ENCODE measurements at places on chromosomes 3 and 15.

- no peak for DNase-seq
Observed at GRCh38 chr3:123582315-123582714, 2.5 kb downstream of the HACD2 start.

GRCh38 chr3:174232658-174233429 lies 626.3 kb upstream of the NAALADL2 start:
- no peak for DNase-seq

DNA sequence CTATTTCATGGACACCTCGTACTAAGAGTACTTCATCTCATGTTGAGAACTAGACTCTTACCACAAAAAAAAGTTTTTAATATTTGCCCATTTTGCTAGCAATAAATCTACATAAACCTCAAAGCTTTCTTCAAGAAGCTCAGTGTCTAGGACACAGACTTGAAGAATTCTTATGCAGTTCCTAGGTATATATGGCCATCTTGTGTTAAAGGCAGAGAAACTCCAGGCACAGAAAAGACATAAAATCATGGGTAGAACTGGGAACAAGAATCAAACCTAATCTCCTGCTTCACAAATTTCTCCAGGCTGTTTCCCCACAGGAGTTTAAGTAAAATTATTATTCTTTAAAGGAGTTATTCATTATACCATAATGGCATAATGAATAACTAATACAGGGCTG lies 4.4 kb downstream of the MBD4 start:
- no peak for DNase-seq

- DNase-seq, result no peak
Observed at GRCh38 chr3:73683706-73684105, 59.0 kb upstream of the PDZRN3 start.

DNA sequence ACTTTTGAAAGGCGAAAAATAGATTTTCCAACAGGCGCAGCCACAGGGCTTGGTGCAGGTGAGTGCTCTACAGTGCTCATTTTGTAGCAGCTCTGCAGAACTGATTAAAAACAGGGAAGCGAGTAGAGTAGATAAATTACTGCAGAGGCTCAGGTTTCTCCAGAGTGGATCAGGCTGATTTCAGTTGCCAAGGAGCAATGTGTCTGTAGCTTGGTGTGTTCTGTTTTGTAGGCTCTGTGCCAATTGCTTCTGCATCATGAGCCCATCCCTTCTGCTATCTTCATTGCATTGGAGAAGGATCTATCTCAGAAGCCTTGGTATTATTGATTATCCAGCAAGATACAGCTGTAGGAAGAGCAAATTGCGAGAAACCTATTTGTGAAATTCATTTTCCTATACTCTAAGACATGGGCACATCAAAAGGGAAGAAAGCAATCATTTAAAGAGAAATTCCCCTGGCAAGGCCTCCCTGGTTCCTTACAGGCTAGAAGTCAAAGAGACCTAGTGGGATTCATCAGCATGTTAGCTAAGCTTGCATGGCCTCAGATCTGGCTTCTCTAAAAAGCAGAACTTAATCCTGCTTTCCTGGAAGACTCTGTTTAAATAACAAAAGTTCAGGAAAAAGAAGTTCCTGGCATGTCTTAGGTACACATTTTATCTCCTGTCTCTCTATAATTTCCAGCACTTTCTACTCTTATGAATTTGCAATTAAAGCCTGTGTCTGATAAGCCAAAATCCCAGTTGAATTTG lies 432.4 kb upstream of the ATP10A start:
- no peak for DNase-seq

- DNase-seq, result no peak
Observed at GRCh38 chr3:127822682-127823425, 539 bp upstream of the MGLL start.

DNA sequence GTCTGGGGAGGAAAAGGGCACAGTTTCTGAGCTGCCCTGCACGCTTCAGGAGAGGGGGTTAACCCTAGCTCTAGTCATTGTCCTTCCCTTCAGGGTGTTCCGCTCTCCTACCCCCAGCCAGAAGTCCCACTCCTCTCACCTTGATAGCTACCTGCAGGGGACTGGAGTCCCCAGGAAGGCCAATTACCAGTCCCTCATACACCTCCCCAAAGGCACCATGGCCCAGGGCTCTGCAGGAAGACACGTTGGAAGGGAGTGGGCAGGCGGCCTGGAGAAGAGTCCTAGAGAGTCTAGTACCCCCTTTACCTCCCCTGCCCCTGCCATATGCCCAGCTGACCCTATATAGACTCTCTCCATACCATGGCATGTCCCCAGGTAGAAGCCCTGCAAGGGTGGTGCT lies 7.9 kb downstream of the LTK start:
- no peak for DNase-seq

DNA sequence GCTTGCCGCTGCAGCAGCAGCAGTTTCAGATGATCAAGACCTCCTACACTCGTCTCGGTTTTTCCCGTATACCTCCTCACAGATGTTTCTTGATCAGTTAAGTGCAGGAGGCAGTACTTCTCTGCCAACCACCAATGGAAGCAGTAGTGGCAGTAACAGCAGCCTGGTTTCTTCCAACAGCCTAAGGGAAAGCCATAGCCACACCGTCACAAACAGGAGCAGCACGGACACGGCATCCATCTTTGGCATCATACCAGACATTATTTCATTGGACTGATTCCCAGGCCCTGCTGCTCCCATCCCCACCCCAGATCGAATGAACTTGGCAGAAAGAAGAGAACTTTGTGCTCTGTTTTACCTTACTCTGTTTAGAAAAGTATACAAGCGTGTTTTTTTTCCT lies 17.6 kb downstream of the CALML4 start:
- no peak for DNase-seq

GRCh38 chr3:51075221-51075775 lies 309.8 kb upstream of the MANF start:
- DNase-seq, result no peak

- DNase-seq, result no peak
Observed at GRCh38 chr3:84125201-84125721, 833.5 kb upstream of the CADM2 start.

DNA sequence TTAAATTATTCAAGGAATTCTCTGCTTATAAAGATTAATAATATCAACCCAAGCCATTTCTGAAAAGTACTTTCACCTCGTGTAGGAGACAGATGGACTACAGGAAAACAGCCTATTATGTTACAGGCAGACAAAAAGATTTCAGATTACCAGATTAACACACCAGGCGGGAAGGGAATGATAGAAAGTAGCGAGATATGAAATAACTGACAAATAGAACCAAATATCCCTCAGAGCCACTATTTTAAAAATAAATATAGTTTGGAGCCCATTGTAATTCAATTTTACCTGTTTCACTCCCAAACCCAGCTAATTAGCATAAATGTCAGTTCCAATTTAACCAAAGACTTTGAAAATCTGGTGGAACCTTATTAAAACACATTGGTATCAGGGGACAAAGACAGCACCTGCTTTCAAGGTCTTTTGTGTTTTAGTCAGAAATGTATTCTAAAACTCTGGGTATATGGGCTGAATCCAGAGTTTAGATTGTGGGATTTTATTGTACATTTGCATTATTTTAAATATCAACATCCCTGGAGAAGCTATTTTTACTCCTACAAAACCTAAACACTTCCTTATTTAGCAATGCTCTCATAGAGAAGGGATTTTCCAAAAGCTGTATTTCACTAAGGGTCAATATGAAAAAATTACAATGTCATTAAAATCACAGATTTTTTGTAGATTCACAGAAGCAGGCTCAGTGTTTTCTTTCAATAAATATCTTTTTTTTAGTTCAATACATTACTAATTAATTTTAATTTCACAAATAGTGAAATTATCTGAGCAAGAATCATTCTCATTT lies 138.4 kb downstream of the TNIK start:
- DNase-seq, result no peak

GRCh38 chr3:52887166-52887565 lies 10.2 kb downstream of the STIMATE start:
- no peak for DNase-seq

GRCh38 chr3:38151667-38152265 lies 13.3 kb downstream of the MYD88 start:
- DNase-seq, result no peak

- no peak for DNase-seq
Observed at GRCh38 chr3:11195721-11196332, 41.5 kb downstream of the HRH1 start.

- DNase-seq, result no peak
Observed at GRCh38 chr3:110650741-110651140, 420.9 kb upstream of the NECTIN3 start.

- no peak for DNase-seq
Observed at GRCh38 chr3:117253636-117254035, 544.1 kb downstream of the TUSC7 start.

GRCh38 chr15:32881528-32881927 lies 163.7 kb downstream of the GREM1 start:
- no peak for DNase-seq

DNA sequence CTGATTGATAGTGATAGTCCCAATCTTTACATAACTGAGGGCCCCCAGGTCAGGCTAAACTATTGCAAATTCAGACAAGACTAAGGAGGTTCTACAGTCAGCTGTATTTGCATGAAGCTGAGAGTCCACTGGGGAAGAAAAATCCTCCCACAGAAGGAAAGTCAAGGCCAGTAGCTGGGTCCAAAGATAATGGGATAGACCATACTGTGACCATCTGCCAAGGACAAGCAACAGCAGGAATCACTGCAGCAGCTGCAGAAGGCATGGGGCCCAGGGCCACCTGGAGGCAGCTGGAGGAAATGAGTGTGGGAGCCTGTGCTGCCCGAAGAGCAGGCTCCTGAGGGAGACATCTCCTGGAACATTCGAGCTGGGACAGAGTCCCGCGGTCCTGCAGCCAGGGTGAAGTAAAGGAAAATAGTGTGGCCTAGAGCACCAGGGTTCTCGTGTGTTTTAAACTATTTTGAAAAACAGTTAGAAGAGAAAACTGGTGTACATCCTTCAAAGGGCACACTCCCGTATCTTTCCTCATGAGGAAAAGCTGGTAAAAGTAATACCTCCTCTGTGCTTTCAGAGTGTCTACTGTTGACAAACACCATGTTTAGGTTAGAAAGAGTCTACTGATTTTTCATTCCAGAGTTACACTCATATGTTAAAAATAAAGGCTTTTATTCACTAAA lies 13.2 kb upstream of the TMEM212 start:
- no peak for DNase-seq

GRCh38 chr3:176987901-176988650 lies 209.2 kb downstream of the TBL1XR1 start:
- no peak for DNase-seq

DNA sequence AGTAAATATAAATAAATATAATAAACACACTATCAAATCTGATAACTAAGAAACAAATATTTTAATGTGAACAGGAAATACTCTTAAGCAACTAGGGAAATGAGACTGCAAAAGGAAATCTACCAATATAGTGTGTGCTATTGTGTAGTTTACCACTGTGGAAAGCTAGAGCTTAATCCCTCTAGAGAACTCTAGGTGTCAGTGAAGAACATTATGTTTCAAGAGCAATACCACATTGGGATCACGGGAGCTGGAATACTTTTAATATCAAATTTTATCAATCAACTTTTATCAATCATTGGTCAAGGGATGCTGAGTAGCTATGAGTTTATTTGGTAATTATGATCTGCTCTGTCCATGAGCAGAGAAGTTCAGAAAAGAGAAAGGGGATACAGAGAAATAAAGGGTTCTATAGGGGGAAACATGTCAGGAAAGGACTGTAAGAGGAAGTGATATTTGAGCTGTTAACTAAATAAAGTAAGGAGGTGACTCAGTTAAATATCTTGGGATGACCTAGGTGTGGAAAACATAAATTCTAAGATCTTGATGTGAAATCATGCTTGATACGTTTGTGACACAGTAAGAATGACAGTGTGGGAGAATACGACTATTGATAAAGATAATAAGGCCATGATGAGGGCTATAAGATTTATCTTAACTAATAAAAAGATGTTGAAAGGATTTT lies 762.2 kb upstream of the ALCAM start:
- no peak for DNase-seq

- DNase-seq, result no peak
Observed at GRCh38 chr3:17979252-17979651, 236.8 kb upstream of the TBC1D5 start.

GRCh38 chr3:42486814-42487565 lies 15.5 kb upstream of the VIPR1 start:
- no peak for DNase-seq

DNA sequence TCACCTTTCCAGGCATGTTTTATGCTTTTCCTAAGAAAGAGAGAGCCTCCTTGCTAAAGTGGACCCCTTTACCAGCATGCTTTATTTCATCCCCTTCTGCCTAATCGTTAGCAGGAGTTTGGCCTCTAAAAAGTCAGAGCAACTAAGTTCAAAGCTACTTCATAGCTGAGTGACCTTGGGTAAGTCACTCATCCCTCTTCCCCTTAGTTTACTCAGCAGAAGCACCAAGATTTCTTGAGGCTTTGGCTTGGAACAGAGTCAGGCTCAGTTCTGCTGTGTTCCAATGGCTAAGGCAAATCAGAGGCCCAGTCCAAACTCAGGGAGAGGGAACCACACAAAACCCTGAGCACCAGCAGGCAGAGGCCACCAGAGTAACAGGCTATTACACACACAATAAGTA lies 254.9 kb downstream of the TJP1 start:
- no peak for DNase-seq

DNA sequence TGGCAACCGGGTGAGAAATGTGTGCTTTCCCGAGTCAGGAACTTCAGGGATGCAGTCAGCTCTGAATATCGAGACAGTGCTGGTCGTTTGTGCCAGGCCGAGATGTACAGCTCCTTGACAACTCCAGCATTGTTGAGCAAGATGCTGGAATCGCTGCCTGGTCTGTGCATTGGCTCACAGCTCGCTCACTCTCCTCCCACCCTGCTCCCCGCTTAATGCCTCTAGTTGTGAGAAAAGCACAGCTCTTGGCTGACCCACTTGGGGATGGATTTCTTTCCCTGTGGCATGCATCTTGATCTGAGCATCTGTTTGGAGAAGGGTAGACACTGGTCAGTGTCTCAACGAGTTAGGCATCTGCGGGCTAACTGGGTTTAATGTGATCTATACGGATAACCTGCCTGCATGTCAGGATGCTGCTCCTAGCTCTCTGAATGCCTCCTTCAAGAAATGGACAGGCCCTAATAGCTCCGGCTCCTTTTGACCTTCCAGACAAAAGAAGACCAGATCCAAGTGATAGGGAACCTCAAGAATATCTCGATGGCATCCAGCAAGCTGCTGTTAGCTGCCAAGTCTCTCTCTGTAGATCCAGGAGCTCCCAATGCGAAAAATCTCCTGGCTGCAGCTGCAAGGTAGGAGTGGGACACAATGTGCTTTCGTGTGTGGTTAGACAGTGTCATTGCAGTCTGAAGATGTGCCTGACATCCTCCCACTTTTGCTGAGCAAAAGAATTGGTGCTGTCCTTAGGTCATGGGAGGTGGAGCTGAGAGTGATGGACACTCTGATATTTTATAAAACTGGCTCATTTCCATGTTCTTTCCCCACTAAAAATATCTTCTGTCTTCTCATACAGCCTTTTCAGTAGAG lies 302.2 kb upstream of the TPM1 start:
- no peak for DNase-seq

- DNase-seq, result no peak
Observed at GRCh38 chr3:42204867-42205599, 61.0 kb downstream of the CCK start.

GRCh38 chr3:140536926-140537726 lies 140.7 kb upstream of the TRIM42 start:
- no peak for DNase-seq

All from stimulated activated CD8-positive, alpha-beta memory T cell treated with anti-CD3 and anti-CD28 coated beads, Interleukin-12 subunit alpha, Interleukin-12 subunit beta, amount 100 ng/mL, for 4 hours (primary cell).